ENCODE measurements at places on chromosomes 11 and 22.

DNA sequence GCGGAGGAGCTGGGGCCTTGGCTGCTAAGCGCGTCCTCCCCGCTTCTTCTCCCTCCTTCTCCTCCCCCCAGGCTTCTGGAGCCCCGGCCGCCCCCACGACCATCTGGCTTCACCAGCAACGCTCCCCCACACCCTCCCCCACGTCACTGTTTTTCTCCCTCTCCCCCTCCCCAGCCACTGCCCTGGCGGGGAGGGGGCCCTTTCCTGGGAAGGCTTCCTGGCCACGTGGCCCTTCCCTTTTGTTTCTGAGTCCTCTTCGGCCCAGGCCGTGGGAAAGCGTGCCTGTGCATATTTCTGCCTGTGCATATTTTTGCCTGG is 27.7 kb downstream of the RTN4R start:
- no peak for DNase-seq

DNA sequence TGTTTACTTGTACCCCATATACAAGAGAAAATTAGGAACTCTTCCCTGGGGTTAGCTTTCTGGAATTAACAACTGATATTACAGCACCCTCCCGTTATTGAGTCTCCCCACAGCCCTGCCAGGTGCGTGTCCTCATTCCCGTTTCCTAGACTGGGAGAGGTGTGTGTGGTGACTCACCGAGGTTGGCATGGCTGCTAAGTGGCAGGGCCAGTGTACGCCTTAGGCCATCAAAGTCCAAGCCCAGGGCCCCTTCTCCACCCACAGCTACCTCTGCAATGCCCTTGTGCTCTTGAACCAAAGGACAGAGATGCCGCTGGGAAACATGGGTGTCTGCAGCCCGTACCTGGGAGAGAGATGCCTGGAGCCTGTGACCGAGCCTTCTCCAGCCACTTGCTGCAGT is 12.3 kb downstream of the IFT27 start:
- DNase-seq, result no peak

DNA sequence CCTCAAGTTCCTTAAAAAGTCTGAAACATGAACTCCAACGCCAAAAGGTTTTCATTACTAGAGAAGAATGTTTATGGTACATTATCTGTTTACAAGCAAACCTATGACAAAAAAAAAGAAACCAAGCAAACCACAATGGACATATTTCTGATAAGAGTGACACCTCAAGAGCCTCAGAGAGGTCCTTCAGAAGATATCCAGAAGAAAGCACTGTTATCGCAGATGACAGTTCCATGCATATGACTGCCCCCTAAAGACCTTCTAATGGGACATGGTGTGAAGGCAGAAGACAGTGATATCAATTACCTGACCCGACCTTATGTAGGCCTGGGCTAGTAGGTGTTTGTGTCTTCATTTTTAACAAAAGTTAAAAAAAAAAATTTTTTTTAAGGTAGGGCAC is 3.1 kb downstream of the HDHD5 start:
- DNase-seq, result no peak

DNA sequence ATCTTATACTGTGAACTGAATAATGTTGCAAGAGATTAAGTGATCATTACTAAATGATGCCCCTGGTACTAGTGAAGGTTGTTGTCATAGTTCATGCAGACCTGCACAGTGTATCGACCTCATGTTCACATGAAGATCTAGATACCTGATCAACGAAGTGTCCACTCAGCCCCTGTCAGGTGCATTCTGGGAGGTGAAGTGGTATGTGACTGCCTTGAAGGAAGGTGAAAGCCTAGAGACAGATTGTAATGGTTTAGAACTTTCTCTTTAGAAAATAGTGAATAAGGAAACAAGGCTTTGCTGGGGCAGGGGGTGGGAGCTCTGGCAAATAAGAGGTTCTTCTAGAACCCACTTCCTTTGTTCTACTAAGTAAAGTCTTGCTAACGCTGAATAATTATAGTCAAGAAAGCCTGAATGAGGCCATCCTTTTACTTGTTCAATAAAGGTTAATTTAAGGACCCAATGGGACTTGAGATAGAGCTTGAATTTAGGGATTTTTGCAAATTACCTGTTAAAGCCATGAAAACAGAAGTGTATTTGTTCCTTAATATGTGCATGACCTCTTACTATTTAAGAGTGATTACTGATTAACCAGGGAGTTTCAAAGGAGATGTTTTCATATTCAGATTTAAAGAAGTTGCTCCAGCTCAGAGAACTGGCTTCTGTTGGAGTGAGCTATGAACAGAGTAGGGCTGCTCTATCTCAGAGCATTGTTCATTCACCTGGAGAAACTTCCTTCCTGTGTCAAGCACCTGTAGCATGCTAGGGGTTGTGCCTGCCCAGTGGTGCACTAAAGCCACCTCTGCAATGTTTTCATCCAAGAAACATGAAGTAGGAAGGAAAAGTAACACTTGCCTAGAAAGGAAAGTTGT is 45.3 kb downstream of the C22orf31 start:
- DNase-seq, result no peak

- DNase-seq, result no peak
Observed at GRCh38 chr11:87560352-87560751, 522.6 kb downstream of the TMEM135 start.

- DNase-seq, result no peak
Observed at GRCh38 chr11:12773591-12773990, 99.4 kb downstream of the TEAD1 start.

DNA sequence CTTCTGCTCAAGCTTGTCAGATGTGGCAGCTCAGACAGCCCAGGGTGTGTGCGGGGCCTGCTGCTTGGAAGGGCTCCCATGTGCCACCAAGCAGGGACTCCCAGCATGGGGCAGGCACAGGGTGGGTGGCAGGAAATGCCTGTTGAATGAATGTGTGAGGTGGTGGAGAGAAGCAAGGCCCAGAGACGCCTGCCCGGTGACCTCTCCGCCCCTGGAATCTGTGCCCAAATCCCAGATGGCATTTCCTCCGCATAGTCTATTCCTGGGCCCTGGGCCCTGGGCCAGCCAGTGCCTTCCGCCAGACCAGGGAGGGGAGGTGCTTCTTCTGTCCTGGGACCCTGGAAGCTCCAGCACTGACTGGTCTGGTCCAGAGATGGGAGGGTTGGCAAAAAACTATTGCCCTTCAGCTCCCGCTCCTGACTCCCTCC is 3.7 kb downstream of the CST6 start:
- no peak for DNase-seq

DNA sequence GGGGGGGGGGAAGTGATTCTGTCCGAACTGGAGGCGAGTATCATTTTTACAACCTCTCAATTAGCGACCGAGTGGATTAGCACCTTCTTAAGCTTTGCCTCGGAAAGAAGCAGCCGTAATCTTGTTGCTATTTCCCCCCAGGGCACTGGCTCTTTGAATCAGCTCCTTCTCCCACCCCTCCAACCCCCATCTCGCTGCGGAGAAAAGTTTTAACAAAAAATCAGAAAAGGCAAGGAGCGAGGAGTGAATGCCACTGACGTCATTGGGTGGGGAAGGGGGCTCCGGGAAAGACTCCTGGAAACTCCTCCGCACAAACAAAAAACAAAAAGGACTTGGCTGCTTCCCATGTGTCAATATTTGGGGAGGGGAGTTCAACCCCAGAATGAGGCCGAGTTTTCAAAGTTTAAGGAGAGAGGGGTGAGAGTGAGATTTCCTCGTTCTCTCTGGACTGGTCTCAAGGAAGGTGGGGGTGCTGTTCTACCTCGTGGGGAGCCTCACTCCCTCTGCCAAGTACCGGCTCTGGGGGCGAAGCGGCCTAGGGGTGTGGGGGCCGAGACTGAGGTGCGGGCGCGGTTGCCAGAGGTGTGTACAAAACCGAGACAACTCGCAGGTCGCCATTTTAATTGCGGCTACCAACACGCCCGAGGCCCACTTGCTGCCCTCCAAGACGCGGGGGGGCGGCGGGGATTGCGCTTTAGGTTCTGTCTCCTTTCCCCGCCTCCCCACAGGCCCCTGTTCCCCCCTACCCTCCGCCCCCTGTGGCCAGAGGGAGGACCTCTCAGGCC is 2.5 kb upstream of the PAX6 start:
- DNase-seq, result no peak

- DNase-seq, result no peak
Observed at GRCh38 chr11:93564895-93565294, 21.7 kb upstream of the SMCO4 start.

- DNase-seq, result no peak
Observed at GRCh38 chr11:70025308-70025707, 52.8 kb upstream of the ANO1 start.

DNA sequence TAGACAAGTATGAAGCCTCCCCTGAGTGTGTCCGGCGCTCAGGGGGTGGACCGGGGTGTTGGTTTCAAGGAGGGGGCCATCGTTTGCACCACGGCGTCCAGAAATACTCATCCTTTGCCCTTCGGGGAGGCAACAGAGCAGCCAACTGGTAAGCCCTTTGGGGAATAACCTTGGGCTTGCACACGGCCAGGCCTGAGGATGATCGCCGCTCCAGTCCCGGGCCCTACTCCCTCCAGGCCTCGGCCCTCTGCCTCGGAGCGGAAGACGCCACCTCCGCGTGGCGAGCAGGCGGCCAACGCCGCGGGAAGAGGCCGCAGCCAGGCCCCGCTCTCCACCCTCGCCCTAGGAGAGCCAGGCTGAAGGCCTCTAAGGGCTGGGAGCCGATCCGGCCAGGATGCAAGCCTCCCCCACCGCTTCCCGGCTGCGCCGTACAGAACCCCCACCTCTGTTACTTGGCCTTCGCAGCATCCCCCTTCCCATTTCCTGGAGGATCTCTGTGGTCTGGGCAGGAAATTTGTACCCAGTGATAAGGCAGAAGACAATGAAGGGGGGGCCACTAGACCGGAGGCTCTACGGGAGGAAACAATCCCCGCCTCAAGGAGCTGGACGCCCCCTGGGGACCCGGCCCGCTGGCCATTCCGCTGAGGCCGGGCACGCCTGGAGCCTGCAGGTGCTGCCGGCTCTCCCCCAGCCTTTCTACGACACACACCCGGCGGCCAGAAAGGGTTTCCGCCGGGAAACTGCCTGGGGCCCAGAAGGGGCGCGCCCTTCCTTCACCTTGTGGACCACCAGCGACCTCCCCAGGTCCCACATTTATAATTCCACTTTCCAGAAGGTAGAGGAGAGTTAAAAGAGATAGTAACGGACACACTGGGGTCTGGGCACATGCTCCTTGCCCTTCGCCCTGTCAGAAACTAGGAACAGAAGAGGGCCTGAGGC is 2.6 kb downstream of the ESAM start:
- DNase-seq, result no peak

DNA sequence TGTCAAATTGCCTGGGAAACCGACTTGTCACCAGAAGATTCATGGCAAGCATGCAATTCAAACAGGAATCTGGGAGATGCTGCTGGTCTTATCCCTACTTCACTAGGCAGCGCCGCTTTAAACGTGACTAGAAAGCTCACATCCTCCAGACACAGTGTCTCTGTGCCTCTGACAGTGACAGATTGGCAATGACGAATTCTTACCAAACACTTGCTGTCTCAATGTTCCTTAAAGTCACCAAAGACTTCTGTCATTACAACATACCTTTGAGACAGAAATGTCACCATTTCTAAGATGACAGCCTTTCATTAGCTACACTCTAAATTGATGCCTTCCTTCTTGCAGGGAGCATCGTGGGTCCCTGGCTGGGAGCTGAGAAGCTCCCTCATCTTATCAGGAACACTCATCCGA is 197.8 kb downstream of the CWF19L2 start:
- DNase-seq, result no peak

DNA sequence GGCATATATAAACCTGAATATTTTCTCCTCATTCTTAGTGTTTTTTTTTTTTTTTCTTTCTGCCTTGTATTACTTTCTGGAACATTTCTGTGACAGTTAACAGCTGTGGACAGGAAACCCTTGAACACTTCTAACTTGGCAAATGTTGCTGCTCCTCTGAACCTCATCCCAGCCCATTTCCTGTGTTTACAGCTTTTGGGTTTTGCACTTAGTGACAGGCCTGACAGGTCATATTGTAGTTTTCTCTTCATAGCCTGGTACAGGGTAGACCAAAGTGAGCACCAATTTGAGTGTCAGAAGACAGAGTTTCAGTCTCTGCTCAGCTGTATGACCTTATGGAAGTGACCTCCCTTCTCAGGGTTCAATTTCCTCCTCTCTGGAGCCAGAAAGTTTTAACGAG is 91.6 kb downstream of the STIM1 start:
- DNase-seq, result no peak

- DNase-seq, result no peak
Observed at GRCh38 chr22:23404689-23405365, 175.3 kb downstream of the IGLL1 start.

DNA sequence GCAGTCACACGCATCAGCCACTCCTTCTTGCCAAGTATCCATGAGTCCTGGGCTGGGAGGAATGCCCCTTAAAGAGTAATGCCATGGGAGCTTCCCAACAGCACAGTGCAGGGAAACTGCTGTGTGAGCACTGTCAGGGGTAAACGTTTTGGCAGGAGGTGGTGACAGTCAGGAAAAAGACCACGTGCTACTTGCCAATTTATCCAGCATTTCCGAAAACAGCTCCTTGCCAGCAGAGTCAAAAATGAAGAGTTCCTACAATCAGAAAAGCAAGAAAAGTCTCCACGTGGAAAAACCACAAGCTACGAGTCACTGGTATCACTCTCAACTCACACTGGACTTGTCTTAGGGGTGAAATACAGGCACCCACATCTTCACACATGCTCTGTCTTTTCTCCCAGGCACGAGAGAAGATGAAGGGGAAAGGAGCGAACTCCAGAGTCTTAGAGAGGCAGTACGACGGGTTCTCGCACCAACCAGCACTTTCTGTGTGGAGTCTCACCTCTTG is 9.9 kb downstream of the IFT27 start:
- DNase-seq, result no peak

- DNase-seq, result no peak
Observed at GRCh38 chr11:32420937-32421901, 14.1 kb downstream of the WT1 start.
